ENCODE measurements at places on chromosomes 3 and 15.

- no peak for DNase-seq
These were observed 96.6 kb upstream of the WNT7A start for GRCh38 chr3:13976469-13976868.

DNA sequence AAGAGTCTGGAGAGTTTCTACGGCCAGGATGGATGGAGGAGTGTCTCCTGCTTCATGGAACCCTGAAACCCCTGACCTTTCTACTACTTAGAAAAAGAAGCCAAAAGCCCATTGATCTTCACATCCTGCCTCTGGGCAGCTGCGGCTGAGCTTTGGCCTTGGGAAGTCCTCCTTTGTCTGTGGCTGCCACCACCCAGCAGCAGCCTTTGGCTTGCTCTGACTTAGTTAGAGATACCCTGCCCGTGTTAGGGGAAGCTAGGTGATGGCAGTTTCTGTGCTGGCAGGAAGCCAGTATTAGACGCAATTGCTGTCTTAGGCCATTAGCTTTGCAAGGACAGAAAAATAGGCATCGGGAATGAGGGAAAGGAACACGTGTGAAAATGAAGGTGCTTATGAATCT lies 18.8 kb downstream of the APH1B start:
- DNase-seq, result no peak

DNA sequence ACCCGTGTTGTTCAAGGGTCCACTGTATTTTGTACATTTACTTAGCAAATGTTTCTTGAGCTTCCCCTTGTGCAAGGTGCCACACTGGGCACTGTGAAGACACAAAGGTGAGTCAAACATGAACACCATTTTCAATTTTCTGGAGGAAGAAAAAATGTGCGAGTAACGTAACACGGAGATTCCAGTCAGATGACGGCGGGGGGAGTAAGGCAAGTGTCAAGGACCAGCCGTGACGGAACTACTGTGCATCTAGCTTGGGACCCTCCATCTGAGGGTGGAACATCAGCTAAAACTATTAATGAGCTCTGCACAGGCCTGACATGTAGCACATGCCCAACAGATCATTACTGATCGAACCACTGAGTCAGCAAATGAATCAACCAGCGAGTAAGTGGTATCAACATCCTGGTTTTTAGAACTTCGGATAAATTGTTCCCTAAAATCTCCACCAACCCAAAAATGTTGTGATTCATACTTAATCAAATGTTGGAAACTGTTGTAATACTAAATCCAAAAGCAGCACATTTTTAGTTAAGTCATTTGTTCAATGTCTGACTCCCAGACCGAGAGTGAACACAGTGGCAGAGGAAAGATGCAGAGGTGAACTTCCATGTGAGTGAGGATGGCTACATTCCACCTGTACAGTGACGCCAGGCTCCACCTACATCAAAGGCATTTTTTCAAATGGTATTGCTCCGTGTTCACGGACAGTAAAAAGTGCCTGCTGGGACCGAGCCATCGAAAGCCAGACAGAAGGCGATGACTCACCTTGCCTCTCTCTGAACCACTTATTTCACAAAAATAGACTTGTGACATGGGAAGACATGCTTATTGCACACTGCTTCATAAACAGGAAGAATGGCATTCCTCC lies 172.2 kb downstream of the ATP10A start:
- peak; percentile 89 for DNase-seq

DNA sequence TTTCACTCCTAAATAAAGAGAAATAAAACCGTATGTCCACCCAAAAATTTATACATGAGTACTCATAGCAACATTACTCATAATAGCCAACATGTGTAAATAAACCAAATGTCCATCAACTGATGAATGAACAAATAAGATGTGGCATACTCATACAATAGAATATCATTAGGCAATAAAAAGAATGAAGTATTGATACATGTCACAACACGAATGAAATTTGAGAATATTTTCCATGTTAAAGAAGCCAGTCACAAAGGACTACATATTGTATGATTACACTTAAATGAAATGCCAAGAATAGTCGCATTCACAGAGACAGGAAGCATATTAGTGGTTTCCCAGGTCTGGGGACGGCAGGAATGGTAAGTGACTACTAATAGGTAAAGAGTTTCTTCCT lies 869.2 kb downstream of the IGSF11 start:
- DNase-seq, result no peak

- DNase-seq, result no peak
These were observed 44.0 kb downstream of the ANP32A start for GRCh38 chr15:68776477-68777270.

DNA sequence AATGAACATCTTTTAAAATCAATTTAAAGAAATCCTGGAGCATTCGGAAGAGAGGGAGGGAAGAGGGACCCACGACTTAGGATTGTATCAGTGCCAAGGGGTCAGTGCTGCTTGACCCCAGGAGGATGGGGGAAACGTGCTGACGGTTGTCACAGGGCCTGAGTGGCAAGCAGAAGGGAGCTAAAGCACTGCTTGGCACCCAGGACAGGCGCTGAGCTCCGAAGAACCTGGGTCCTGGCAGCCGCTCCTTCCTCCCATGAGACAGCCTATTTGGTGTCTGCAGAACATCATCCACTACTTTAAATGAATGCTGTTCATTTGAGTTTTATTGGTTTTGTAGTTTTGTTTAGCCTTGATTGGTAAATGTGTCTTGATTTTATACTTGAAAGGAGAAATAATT lies 54.5 kb downstream of the RGMA start:
- no peak for DNase-seq

DNA sequence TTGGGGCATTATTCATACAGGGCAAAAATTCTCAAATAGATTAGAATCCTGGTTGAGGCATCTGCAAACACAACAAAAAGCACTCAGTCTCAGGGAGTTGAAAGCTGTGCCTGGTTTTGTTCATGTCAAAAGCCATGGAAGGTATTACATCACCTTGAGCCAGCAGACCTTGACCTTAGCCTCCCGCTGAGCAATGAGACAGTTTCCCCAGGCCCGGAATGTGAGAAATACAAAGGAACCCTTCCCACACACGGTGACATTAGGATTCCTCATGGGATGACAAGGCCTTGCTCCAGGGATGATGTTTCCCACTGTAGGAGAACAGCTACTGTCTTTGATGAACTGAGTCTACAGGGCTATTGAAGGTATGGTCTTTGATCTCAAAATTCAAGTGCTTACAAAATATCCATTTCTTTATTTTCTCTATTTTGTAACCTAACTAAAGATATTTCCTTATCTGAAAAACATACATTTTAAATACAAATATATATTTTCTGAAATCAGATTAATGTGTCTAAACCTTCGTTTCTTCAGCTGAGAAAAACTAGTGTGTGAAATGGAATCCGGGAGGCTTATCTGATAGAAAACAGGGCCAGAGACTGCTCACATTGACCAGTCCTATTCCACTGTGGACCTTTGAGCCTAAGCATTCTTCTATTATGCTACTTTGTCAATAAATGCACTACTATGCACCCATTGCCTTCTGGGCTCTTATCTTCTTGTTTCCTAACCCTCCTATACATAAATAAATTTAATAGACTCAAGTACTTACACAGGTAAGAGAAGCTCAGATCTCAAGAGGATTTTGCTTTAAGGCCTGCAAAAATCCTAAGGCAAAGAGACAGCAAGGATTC lies 298.2 kb downstream of the KBTBD8 start:
- no peak for DNase-seq

DNA sequence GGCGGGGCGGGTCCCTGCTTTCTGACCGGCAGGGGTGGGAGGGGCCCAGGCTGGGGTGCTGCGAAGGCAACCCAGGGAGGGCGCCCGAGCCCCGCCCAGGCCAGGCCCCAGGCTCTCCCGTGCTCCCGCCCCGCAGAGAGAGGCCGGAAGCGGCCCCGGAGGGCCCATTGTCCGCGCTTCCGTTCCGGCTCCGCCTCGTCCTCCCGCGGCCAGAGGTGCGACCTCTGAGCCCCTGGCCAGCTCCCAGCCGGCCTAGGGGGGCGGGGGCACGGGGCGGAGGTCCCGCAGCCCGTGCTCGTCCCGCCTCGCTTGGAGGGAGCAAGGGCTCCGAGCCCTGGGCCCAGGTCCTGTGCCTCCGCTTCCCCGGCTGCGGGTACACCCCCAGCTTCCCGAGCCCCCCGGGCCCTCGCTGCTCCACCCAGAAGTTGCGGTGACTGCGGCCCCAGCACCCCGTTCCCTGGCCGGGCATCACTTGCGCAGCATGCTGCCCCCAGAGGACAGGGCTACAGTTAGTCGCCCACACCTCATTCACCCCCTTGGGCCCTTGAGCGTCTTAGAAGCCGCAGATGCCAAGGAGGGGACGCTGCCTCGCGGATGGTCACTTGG lies 20.4 kb upstream of the PLXND1 start:
- DNase-seq, result peak; percentile 77

DNA sequence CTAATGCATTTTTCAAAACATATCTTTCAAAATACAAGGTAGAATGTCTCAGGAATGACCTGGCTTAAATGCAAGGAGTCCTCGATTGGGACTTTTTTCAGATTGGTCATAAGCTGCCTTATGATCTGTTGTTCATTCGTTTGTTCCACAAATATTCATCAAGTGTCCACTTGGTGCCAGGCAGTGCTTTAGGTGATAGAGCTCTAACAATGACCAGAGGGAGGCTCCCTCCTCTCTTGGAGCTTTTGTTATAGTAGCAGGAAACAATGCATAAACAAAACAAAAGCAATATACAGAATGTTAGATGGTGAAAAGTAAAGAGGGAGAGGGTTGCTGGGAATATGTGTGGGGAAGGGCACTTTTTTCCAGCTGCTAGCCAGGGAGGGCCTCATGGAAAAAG lies 156.1 kb downstream of the MCTP2 start:
- DNase-seq, result no peak

DNA sequence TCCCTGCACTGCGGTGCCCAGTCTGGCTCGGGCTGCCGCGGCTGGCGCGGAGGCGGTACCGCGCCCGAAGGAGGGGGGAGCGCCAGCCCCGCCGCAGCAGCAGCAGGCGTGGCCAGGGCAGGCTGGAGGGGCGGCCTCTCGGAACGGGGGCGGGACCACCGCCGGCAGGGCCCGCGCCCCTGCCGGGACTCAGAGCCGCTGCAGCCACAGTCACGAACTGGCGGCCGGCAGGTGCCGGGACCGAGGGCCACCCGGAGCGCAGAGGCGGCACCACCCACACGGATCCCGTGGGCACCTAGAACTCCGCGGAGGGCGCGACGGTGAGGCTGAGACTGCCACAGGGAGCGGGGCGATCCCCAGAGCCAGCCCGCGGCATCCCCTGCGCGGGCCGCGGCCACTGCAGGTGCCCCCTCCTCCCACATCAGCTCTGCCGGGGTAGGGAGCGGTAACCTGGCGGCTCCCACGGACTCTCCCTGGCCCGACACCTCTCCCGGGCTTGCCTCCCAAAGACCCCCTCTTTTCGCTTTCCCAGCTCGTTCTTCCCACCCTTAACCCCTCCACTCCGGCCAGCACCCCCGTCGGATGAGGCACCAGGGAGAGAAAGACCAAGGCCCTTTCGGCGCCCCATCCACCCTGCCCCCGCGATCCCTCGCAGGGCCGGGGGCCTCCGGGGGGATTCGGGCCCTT lies at the start of gene VWA5B2:
VWA5B2 (plus strand) TSS at position 192 of the 687 bp plus-strand sequence. CDS start 944 bp downstream, outside the sequence.
- DNase-seq, result no peak

Data from fibroblast of mammary gland (primary cell).